ENCODE measurements at places on chromosomes 2 and 18.

DNA sequence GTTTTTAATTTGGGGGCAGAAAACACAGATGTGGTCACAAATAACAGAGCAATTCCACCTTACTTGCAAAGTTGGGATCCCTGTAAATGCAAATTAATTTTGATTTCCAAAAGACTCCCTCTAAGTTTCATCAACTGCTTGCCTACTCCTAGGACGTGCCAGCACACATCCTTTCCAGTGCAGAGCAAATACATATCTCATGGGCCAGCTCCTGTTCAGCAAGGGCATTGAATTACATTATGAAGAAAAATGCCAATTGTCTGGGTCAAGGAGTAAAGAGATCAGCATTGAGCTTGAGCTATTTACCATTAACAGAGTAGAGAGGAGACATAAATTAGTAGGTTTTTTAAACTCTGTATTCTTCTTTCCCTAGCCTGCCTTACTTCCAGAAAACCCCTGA, 18.8 kb downstream of the PID1 start:
- no peak for DNase-seq

DNA sequence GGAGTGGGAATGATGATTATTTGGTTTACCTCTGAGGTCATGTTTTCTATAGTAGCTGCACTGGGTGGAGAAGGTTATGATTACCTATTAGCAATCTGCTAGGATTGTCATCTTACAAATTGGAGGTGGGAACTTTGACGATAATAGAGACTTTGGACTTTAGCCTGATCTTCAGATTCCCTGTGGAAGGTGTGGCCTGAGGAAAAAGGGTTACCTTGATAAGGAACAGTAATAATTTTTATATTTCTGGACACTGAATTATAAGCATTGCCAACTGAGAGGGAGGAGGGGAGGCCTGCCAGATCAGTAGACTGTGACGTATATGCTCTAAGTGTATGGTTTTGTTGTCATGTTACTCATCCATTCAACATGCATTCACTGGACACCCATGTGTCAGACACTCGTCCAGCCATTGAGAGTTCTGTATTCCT, 183.4 kb upstream of the FOSL2 start:
- DNase-seq: no peak

GRCh38 chr2:95034221-95034620, 8.7 kb downstream of the MAL start:
- no peak for DNase-seq

- no peak for DNase-seq
Observed at GRCh38 chr18:11767935-11768334, 78.9 kb downstream of the GNAL start.

- DNase-seq: no peak
Observed at GRCh38 chr2:152050915-152051314, 47.9 kb downstream of the CACNB4 start.

DNA sequence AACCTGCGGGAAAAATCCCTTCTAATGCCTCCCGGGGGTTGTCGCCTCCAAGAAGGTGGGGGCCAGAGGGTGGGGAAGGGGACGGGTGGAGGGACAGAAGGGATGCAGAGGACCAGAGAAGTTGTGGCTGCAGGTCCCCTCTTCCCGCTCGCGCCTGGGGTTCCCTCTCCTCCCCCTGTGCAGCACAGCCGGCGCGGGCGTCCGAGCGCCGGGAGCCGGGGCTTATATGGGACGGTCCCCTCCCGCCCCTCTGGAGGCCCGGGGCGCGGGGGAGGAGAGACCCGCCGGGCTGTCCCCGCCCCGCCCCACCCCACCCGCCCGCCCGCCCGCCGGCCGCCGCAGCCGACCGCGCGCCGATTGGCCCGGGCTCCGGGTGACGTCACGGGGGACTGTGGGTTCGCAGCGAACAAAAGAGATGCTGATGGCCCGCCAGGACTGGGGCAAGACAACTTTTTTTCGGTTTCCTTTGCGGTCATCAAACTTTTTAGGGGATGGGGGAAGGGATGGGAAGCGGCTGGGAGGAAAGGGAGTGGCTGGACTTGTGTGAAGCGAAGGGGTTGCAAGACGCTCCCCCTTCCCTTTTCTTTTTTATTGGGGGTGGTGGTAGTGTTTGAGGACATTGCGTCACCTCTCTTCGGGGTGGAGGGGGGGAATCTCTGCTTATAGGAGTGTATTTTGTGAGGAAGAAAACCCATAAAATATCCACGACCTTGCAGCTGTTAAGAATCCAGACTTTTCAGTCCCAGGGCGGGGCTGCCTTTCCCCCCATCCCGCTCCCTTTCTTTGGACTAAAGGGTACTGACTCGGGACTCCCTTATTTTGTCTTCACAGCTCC, at the start of gene FN1:
TSS of gene FN1 (minus strand) at position 199 of the 835 bp plus-strand sequence. CDS start 266 bp downstream, outside the sequence.
- DNase-seq: peak; percentile 9
